ENCODE measurements at places on chromosomes 3 and 15.

DNA sequence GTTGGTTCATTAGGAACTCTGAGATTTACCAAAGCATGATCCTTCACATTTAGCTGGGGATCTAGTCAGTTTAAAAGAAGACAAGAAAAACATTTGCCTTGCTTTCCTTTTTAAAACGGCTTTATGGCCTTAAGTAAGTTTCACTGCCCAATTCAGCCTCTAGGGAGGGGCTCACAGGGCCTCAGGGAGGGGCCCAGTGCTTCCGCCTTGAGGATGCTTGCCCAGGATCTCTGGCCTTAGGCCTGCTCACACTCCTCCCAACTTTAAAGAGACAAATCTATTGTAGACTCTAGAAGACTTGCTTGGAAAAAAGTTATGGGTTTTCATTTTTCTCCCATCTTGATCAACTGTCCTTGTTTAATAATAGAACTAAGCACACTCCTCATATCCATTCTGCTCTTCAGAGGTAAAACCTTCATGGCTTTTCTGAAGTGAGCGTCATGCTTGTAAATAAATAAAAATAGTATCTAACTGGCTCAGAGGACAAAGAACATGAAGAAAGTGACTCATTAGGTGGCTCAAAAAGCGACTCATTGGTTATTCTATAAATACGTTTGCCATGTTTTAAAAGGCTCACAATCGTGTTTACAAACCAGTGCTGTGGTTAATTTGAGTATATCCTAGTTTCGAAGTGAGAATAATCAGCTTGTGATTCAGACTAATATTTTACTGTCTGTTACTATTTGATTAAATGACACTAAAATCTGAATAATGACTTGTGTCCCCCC lies 13.7 kb downstream of the PDHB start:
- DNase-seq, result no peak

DNA sequence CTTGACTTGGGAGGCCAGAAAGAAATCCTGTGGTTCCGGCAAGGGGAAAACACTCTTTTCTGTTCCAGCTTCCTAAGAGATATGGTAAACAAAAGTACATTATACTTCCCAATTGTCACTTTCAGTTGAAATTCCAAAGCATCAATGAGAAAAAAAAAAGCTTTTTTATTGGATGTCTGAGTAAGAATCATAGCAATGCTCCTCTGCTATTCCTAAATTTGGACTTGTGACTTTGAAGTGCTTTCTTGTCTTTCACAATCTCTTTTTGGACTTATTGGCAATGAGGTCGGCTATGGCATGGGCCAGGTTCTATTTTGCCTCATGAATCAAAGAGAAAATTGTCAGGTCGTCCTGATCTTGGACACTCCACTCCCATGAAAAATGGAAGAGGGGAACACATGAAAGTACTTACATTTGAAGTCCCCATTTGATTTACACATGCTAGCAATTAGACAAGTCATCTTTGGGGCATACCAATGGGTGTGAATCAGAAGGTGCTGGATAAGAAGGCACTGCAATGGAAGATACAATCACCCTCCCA lies 170.5 kb downstream of the GREM1 start:
- no peak for DNase-seq

DNA sequence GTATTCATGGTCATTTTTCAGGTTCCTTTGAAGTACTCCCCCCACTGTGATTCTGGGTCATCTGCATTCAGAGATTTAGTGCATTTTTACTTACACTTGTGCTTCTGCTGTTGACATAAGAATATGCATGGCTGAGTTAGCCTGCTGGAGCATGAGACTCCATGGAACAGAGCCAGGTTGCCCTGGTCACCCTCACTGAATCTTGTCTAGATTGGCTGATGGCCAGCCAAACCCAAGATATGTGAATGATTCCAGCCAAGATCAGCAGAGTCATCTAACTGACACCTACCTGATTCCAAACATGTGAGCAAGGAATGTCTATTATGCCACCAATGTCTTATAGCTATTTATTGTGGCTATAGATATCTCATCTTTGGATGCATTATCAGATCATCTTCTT lies 25.1 kb downstream of the DTWD1 start:
- DNase-seq, result no peak

- no peak for DNase-seq
Measured at GRCh38 chr3:144586382-144586781, 614.8 kb downstream of the DIPK2A start.

DNA sequence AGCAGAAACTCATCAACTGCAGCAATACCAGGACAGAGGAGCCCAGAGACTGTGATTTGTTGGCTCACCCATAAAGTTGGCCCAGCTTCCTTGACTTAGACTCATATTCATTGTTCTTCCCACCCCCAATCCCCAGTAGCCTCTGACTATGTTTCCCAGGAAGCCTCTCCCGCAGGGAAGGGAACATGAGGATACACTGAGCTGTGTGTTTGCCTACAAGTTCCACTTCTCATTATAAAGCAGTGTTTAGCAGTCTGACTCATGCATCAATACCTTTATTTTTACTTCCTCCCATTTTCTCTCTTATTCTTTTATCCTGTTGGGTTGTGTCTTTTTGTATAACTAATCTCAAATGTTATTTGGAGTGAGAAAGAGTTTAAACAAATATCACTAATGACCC lies 111.6 kb upstream of the PHLDB2 start:
- DNase-seq, result no peak

- DNase-seq, result no peak
Measured at GRCh38 chr3:41370307-41370706, 171.0 kb downstream of the CTNNB1 start.

DNA sequence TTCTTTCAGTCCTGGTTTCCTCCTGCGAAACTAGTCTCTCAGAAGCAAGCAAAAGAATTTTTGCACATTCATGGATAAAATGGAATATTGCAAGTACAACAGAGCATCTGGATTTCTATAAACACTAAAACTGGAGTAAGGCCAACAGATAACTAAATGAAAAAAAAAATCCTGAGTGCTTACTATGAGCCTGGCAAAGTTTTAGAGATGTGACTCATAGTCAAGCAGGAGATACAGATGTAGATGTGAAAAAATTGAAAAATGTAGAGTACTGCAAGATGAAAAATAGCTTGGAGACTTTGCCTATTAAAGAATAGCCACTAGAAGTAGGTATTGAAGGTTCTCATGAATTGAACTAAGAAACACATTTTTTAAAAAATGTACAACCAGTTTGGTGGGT lies 397.4 kb downstream of the OTOL1 start:
- no peak for DNase-seq

DNA sequence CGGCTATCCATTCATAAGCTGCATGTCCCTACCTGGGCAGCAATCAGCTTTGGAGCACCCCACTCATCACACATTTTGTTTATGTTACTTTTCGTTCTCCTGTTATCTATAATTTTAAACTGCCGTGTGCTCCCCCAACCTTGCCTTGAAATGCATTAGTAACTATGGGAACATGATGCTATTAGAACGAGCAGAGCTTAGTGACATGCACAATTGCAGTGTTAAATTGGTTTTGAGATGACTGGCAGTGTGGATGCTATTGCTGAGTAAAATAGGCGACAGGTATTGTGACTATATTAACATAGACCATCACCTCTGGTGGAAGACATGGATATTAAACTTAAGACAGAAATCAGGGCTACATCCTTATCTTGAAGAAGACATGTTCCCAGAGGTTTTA lies 191.6 kb downstream of the KCNAB1 start:
- DNase-seq, result no peak

DNA sequence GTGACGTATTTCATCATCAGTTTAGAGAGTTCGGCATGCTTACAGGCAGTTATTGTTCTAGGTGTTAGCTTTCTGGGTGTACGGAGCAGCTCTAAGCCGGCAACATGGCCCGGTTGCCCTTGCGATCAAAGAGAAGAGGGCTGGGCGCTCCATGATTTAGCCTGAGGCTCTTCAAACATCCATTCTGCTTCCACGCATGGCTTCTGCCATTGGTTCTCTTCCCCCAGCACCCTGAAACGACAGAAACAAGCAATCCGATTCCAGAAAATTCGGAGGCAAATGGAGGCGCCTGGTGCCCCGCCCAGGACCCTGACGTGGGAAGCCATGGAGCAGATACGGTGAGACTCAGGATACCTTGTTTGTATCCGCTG lies 574 bp downstream of the NGRN start:
- DNase-seq, result peak; percentile 2

Measured in NCI-H187 (cell line).